ENCODE measurements at places on chromosomes 3 and 15. TPM values are rescaled to one million over a fixed set of nuclear protein-coding genes. Genes with fewer than 3 reads are reported as not detected.

NKIRAS1 gene
- 27.2 TPM for total RNA-seq

GRCh38 chr3:29478611-29479010, 197.7 kb downstream of the RBMS3 start:
- DNase-seq = no peak

DNA sequence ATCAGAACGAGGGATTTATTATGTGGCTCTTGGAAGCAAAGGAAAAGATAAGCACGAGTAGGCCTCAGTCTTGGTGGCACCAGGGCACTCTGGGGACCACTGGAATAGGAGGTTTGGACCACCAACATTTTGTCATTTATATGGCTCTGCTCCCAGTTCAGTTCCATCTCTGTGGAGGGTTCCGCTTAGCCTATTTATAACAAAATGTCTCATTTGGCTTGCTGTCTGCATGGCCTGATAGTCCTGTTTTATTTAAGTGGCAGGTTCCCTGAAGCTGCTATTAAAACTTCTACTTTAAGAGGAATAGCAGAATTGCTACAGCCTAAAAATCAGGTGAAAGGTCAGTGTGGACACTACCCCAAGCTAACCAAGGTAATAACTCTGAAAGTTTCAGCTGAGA, 27.2 kb downstream of the MAP2K5 start:
- peak; percentile 3 for DNase-seq

LINGO1 gene
- total RNA-seq = not detected

- DNase-seq = peak; percentile 49
Measured at GRCh38 chr15:82135638-82136037, 89.8 kb upstream of the MEX3B start.

All from myocyte (in vitro differentiated cells).